ENCODE measurements at places on chromosomes 11 and 22.

DNA sequence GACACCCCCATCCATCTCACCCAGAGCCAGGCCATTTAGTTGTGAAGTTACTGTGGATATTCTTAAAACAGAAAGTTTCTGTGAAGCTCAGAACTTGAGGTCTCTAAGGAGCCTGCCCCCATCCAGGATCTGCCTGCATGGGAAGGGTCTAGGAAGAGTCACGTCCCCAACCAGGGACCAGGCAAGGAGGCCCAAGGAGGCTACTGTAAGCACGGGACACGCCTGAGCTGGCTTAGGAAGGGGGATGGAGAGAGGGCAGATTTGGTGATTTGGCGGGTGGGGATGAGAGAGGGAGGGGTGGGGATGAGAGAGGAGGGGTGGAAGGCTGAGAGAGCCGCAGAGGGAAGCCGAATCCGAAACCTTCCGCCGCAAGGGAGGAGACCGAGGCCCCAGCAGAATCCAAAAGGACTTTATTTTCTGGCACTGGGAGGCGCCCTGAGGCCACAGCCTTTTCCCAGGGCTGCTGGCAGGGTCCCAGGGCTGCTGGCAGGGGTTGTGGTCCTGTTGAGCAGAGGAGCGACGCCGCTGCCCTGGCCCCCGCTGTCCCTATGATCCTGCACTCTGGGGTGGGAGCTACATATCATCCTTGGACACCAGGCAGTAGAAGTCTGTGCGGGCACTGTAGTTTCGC lies 9.4 kb downstream of the SIGIRR start:
- DNase-seq = no peak

DNA sequence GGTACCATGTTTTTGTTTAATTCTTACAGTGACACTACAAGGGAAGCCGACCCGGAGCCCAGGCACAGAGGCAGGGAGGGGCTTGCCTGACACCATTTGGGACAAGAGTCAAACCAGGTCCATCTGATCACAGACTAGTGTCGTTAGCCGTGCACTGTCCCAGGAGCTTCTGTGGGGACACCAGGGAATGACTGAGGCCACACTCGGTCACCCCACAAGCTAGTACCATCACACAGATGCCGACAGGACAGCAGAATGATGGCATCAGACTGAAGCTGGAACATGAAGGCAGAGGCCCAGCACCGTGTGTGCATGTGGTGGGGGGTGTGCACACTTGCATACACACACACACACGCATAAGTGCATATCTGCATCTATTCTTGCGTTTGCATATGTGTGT lies 61.5 kb upstream of the NECTIN1 start:
- DNase-seq = no peak

DNA sequence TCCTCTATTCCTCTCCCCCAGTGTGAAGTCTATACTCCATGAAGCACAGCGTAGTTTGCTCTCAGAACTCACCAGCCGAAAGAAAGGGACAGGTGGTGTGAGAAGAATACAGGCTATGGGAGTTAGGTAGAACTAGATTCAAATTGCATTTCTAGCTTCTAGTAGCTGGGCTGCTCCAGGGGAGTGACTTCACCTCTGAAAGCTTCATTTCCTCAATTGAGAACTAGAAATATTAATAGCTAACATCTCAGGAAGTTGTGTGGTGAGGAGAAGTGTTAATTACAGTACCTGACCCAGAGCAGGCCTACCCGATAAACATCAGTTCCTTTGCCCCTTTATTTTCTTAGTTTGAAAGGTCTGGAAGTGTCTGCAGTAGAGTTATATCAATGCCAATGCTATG lies 484.7 kb upstream of the TENM4 start:
- DNase-seq = no peak

DNA sequence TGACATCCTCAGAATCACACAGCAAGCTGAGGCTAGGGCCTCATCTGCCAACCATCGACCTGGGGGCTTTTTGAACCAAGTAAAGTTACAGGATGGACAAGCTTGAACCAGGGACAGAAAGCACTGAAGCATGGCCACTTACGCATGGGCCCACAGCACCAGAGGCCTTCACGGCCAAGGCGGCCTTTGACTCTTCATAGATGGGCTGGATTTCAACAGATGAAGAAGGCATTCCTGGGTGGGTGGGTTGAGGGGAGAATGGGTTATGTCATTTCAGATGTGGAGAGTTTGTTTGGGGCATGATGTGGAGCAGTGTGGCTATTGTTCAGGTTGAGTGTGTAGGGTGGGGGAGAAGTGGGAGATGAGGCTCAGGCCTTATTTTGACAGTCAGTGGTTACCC lies 60.2 kb downstream of the LRRC32 start:
- no peak for DNase-seq

- DNase-seq = no peak
Measured at GRCh38 chr11:58493676-58494075, 14.2 kb downstream of the OR5B21 start.

GRCh38 chr11:67303132-67303834 lies at the start of gene SSH3:
TSS of gene SSH3 (plus strand) at chr11:67303530. CDS start at chr11:67303626, 96 bp downstream.
- no peak for DNase-seq

- DNase-seq = no peak
Measured at GRCh38 chr11:26958702-26959049, 35.2 kb upstream of the FIBIN start.

DNA sequence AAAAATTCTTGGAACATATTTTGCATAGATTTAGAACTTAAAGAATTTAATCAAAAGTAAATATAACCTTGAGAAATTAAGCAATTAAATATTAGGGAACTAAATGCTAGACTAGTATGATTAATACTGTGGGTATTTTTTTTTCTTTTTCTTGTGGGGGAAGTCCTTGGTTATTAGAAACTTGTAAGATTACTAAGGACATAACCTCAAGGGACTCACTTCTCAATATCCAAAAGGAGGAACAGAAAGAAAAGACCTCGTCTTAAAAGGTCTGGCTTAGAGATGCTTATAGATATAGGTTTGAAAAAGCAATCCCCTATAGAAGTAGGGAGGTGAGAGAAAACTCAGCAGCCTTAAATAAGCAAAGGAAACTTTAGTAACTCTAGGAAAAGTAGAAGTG lies 368.5 kb downstream of the INSC start:
- DNase-seq = no peak

DNA sequence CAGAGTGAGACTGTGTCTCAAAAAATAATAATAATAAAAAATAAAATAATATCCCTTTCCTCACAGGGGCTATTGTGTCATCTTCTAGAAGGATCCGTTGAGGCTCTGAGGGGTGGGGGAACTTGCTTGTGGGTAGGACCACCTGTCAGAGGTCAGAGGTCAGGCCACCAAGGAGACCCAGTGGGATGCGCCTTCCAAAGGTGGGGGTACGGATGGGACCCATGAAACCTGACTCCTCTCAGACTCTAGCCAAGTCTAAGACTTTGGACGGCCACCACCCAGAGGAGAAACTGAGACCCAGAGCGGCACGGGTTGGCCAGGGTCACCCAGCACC lies 367 bp upstream of the MMP11 start:
- DNase-seq = no peak

DNA sequence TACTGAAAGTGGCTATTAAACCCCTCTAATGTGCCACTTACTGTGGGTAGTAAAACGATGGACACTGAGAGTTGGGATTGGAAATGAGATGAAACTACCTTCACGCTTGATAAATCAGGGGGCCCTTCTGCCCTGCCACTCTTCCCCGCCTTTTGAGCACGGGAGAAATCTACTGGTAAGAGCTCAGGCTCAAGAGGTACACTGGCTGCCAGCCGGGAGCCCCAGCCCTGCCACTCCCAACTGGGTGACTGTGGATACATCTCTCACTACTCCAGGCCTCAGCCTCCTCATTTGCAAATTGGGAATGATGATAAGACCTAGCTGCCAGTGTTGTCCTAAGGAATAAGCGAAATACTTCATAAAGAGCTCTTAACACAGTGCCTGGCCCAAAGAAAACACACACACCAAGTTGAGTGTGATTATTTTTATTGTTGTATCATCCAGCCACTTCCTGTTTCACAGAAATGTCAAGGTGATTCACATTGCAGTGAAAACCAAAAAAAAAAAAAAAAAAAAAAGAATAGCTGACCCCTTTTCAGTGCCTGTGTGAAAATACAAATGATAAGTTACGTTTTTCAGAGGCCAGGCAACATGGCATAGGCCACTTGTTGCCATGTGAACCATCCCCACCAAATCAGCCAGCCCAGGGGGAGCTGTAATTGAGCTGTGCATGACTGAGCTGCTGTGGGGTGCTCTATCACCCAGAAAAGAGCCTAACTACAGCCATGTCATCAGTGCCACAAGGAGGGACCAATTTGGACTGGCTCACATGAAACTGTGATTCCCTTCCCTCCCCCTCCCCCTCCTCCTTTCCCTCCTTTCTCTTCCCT lies 4.4 kb upstream of the ZNRD2 start:
- DNase-seq = no peak

GRCh38 chr11:25890626-25891260 lies 441.2 kb upstream of the ANO3 start:
- DNase-seq = no peak

DNA sequence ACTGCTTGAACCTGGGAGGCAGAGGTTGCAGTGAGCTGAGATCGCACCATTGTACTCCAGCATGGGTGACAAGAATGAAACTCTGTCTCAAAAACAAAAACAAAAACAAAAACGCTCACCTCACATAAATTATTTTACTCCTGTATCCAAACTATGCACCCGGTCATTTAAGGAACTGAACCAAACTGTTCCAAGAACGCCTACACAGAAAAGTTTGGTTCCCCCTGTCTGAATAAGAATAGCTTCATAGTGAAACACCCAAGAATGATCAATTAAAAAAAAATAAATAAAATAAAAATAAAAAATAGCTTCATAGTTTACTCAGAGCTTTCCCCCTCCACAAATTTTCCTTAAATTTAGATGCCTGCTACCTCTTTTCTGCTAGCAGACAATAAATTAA lies 13.7 kb downstream of the NUP98 start:
- no peak for DNase-seq

DNA sequence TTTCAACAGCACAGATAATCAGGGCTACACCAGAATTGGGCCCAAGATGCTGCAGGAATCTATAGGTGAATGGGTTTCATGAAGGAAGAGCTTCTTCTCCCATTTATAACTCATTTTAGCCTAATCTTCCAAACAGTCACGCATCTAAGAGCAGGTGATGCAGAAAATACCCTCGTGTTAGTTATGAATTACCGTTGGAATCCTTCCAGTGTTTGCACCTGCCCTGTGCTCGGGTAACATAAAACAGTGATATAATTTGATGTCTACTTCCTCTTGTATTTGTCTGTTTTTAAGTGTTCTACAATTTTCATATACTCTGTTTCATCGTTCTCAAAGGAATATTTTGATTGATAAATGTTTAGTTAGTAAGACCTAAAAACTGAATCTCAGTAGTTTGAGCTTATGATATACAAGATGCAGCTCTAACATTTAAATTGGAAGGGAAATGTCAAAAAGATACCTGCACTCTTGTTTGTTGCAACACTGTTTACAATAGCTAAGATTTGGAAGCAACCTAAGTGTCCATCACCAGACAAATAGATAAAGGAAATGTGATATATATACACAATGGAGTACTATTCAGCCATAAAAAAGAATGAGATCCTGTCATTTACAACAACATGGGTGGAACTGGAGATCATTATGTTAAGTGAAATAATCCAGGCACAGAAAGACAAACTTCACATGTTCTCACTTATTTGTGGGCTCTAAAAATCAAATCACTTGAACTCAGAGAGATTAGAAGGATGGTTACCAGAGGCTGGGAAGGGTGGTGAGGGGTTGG lies 42.1 kb downstream of the PPARA start:
- no peak for DNase-seq

DNA sequence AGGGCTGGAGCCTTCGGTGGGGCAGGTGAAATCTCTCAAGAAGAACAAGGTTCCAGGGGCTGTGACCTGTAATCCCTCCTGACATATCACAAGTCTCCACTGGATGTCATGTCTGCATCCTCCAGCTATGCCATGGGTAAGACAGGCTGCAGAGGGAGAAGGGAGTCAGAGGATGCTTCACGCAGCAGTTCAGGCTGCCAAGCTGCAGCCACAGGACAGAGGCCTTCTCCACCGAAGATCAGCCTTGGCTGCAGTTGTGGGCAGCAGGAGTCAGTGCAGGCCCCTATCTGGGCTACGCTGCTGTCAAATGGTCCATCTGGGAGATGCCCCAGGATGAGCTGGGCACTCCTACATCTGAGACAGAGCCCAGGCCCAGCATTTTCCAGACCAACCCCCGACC lies 25.0 kb downstream of the DKK3 start:
- DNase-seq = no peak

GRCh38 chr11:62169935-62170334 lies 20.1 kb upstream of the SCGB1D1 start:
- no peak for DNase-seq

DNA sequence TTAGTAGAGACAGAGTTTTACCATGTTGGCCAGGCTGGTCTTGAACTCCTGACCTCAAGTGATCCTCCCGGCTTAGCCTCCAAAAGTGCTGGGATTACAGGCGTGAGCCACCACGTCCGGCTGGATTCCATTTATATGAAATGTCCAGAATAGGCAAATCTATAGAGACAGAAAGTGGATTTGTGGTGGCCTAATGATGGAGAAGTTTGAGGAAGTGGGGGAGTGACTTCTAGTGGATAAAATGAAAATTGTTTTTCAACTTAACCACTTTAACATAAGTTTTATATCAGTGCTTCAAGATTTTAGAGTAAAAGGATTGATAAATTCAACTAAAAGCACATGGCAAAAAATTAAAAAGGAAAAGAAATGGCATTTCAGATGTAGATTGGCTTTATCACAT lies 66.2 kb downstream of the HIPK3 start:
- no peak for DNase-seq

DNA sequence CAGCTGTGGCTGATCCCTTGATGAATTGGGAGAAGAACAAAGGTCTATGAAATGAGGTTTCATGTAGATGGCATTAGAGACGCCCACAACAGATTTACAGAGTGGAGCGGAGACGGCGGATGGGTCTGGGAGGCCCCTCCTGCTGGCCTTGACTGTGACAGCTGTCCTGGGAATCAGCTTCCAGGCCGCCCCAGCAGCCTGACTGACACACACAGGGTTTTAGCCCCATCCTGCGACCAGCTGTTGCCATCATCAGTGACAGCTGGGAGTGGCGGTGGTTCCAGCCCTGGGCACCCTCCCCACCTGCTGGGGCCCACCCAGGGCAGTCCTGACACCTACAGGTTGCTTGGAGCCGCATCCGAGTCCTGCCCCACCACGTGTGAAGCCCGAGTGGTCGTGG lies 64.0 kb upstream of the PPP6R3 start:
- DNase-seq = no peak

All from HL-60 (cell line).